ENCODE measurements at places on chromosomes 12 and 14.

DNA sequence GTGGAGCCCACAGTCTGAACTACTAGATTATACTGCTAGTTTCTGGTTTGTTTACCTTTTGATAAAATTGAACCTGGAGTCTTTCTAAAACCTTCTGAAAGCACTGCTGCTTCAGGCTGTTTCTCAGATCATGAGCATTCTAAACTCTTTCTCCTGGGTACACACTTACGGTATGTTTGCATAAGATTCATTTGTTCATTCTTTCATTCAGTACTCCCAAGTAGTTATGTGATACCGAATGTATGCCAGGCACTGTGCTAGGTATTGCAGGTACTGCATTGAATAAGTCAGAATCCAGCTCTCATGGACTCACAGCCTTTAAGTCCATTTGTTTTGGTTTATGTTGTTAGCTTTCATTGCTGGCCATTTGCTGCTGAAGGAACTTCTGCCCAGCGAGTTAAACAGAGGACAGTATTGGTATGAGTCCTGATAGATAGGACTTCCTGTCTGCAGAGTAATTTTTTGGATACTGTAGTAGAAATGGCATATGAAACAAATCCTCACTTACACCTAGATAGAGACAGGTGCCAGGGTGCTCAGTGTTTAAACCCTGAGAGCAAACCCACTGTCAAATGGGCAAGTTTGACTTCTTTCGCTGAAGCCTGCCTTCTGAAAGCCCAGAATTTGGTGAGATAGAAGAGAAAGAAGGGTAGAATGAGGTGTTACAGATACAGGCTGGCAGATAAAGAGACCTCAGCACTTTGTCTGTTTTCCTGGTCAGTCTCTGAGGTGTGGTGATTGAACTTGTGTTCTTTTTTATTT lies 2.1 kb downstream of the SUSD6 start:
- no peak for DNase-seq

DNA sequence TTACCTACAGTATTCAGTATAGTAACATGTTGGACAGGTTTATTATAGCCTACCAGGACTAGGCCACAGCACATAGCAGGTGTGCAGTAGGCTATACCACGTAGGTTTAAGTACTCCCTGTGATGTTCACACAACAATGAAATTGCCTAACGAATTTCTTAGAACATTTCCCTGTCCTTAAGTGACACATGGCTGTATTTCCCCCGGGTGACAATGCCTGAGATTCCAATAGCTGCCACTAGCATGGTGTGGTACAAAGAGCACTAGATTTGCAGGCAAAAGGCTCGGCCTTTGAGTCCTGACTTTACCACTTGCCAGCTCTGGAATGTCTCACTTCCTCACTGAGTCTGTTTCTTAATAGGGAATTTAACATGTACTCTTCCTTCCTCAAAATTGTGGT lies 19.7 kb downstream of the PTPN21 start:
- no peak for DNase-seq

DNA sequence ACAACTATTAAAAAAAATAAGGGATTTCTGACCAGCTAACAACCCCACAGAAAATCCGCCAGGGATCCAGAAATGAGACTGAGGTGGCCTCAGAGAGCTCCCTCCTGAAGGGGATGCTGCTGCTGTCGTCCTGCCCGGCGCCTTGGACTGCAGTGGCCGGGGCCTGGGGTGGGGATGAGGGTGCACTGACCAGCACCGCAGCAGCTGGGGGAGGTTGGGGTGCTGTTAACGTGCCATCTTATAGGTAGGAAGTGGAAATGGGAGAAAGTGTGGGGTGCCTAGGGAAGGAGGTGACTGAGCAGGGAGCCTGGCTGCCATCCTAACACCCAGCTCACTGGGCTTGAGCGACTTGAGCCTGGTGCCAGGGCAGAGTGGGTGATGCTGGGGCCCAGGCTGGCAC lies 32.0 kb downstream of the DDX11 start:
- no peak for DNase-seq

- no peak for DNase-seq
These were observed 132.8 kb downstream of the RAD51B start for GRCh38 chr14:67952381-67952780.

GRCh38 chr14:72597252-72598233 lies 296.4 kb downstream of the DPF3 start:
- DNase-seq, result no peak

GRCh38 chr14:88364710-88365413 lies 20.6 kb upstream of the SPATA7 start:
- no peak for DNase-seq

DNA sequence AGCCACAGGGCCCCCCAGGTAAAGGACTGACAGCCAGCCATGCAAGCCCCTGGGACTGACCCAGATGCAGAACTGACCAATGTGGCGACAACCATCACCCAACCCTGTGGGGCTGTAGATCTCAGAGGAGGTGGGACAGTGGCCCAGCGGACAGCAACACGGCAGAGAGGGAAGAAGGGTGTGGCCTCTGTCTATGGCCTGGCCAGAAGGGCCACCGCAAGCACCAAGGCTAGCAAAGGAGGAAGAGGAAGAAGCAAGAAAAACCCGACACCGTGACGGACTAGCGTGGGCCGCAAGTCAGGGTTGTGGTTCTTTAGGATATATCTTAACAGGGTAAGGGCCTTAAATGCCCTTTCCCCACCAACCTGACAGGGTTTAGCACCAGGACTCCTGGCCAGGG lies 71.2 kb downstream of the ITPK1 start:
- DNase-seq, result no peak

GRCh38 chr12:39301422-39301821 lies 141.5 kb downstream of the KIF21A start:
- DNase-seq, result no peak

GRCh38 chr12:14264316-14264715 lies 101.2 kb upstream of the ATF7IP start:
- no peak for DNase-seq

GRCh38 chr14:96754162-96754844 lies 42.9 kb upstream of the VRK1 start:
- no peak for DNase-seq

- no peak for DNase-seq
These were observed 192.2 kb upstream of the ALG10 start for GRCh38 chr12:33830070-33830469.

- DNase-seq, result no peak
These were observed 24.3 kb downstream of the MOAP1 start for GRCh38 chr14:93160353-93160801.

Data from cortex of kidney (tissue), 1 donor.